ENCODE measurements at places on chromosomes 7 and 10. TPM values are rescaled to one million over a fixed set of nuclear protein-coding genes. Genes with fewer than 3 reads are reported as not detected.
A peak's percentile ranks its signal among the peaks of the same experiment; 100 is the strongest.

DNA sequence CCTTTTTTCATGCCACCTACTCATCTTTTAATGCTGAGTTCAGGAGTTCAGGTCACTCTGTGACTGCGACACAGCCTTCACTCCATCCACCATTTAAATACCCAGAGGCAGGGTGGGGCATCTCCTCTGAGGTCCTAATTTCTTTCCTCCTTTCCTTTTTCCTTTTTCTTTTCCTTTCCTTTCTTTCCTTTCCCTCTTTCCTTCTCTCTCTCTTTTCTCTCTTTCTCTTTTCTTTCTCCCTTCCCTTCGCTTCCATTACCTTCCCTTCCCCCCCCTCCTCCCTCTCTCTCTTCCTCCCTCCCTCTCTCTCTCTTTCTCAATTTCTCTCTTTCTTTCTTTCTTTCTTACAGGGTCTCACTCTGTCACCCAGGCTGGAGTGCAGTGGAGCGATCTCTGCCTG lies 145.9 kb upstream of the SVIL start:
- DNase-seq: no peak
- H3K4me1 ChIP-seq: peaks cover 42% of the 10 kb centered on the region
- no peaks in the 10 kb centered on the region for H3K27me3 ChIP-seq

DNA sequence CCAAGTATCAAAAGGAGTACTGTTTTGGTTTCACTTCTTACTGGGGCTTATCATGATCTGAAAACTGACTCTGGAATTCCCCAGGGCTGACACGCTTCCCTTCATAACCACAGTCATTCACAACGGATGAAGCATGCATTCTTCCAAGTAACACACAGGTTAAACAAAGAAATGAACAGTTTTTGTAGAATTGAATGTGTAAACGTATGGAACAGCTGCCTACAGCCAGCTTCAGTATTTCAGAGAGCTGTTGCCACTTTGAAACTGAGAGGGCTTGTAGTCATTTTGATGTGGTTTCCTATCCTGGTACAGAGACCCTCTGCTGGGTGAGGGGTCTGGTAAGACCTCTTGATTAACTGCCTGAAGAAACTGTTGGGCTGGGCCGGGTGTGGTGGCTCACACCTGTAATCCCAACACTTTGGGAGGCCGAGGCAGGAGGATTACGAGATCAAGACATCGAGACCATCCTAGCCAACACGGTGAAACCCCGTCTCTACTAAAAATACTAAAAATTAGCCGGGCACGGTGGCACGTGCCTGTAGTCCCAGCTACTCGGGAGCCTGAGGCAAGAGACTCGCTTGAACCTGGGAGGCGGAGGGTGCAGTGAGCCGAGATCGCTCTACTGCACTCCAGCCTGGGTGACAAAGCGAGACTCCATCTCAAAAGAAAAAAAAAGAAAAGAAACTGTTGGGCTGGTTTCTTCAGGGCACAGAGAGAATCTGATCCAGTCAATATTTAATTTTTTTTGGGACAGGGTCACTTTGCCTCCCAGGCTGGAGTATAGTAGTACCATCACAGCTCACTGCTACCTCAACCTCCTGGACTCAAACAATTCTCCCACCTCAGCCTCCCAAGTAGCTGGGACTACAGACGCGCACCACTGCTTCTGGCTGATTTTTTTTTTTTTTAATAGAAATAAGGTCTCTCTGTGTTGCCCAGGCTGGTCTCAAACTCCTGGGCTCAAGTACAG lies 4.7 kb downstream of the NFE2L3 start:
- no peak overlapping the region for H3K4me3 ChIP-seq
- H3K27me3 ChIP-seq: peaks cover 35% of the 10 kb centered on the region
- H3K27ac ChIP-seq: no peak overlapping the region
- no peaks in the 10 kb centered on the region for H3K36me3 ChIP-seq
- no peaks in the 10 kb centered on the region for H3K4me1 ChIP-seq

GRCh38 chr7:6260291-6261187 lies 11.9 kb downstream of the CYTH3 start:
- no peaks in the 10 kb centered on the region for H3K36me3 ChIP-seq
- H3K27me3 ChIP-seq: no peaks in the 10 kb centered on the region
- peaks cover 11% of the 10 kb centered on the region for H3K4me1 ChIP-seq
- H3K4me3 ChIP-seq: no peak overlapping the region

- H3K27me3 ChIP-seq: no peaks in the 10 kb centered on the region
- DNase-seq: peak; percentile 74
- H3K4me3 ChIP-seq: no peak overlapping the region
- no peak overlapping the region for H3K27ac ChIP-seq
These were observed 42.1 kb upstream of the RASGEF1A start for GRCh38 chr10:43308986-43309385.

DNA sequence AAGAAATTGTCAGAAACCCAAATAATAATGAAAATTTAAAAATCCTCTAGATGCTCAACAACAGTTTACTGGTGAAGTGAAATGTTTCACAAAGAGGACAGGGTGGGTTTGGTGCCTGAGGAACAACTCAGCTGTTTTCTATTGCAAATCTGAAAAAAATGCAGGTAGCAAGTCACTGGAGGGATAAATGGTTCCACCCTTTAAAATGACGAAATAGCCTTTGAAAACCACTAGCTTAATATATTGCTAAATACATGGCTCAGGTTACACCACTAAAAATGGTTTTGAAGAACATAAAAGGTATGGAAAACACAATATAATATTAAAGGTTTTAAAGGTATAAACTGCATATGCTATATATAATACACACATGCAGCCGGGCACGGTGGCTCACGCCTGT lies 69.5 kb downstream of the LMBR1 start:
- H3K4me3 ChIP-seq: no peak overlapping the region
- no peak for DNase-seq
- no peaks in the 10 kb centered on the region for H3K4me1 ChIP-seq
- H3K27ac ChIP-seq: no peak overlapping the region

- no peak overlapping the region for H3K27ac ChIP-seq
- no peaks in the 10 kb centered on the region for H3K36me3 ChIP-seq
- H3K4me1 ChIP-seq: peaks cover 31% of the 10 kb centered on the region
- no peaks in the 10 kb centered on the region for H3K27me3 ChIP-seq
- H3K4me3 ChIP-seq: no peak overlapping the region
These were observed 393.1 kb downstream of the EXOC4 start for GRCh38 chr7:133645884-133646391.

Gene ADAM12
- total RNA-seq: 0.55 TPM

Gene NEUROG3
- not detected for total RNA-seq

Gene LIPN
- total RNA-seq: 1.4 TPM

Gene OR2A12
- not detected for total RNA-seq

Gene TRIM50
- 0.71 TPM for total RNA-seq
